ENCODE measurements at places on chromosomes 12 and 14.

DNA sequence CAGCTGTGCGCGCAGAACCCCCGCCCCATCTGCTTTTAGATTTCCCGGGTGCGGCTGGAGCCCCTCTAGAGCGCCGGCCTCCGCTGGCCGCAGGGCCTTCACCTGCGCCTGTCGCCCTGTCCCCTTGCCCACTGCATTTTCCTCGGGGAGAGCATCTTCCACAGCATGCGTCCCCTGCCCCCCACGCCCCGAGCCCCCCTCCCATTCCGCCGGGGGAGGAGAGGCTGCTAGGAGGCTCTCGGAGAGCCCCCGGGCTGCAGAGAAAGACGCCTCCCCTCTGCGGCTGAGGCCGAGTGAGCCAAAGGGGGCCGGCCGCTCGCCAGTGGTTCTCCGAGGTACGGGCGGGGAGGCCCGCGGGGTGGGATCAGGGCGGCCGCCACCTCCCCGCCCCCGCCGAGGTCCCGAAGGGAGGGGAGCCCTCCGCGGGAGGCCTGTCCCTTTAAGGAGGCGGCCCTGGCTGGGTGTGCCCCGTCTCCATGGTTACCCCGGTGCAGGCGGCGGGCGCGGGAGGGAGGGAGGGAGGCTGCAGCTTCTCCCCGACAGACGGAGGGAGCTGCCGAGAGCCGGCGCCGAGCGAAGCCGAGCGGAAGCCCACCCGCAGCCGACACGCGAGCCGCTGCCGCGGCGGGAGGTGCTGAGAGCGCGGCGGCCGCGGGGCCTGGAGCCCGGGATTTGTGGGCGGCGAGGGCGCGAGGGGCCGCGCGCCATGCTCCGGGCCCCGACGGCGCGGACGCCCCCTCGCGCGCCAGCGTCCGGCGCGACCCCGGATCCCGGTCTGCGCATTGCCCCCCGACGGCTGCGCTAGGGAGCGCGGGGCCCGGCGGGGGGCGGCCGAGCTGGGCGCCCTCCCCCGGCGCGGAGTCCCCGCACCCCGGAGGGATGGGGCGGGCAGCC, at the start of gene KCNH3:
Gene KCNH3, plus strand, starts transcription at position 521 of the 894 bp plus-strand sequence. CDS start 387 bp downstream, outside the sequence.
- peak; percentile 80 for DNase-seq

DNA sequence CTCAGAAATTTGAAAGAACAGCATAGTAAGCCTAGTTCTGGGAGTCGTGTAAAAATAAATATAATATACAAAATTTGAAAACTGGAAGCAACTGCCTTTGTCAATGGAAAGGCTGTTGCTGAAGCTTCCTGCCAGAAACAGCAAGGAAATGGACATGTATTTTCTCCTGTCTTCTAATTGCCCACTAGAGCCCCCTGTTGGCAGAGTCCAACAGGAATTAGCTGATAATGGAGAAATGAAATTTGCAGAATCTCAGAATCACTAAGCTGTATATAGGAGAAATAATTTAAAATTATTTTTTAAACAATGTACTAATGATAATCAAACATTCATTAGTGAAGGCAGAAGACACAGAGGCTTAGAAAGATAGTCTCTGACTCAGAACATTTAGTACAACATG, 414.8 kb downstream of the SLC6A15 start:
- no peak for DNase-seq

DNA sequence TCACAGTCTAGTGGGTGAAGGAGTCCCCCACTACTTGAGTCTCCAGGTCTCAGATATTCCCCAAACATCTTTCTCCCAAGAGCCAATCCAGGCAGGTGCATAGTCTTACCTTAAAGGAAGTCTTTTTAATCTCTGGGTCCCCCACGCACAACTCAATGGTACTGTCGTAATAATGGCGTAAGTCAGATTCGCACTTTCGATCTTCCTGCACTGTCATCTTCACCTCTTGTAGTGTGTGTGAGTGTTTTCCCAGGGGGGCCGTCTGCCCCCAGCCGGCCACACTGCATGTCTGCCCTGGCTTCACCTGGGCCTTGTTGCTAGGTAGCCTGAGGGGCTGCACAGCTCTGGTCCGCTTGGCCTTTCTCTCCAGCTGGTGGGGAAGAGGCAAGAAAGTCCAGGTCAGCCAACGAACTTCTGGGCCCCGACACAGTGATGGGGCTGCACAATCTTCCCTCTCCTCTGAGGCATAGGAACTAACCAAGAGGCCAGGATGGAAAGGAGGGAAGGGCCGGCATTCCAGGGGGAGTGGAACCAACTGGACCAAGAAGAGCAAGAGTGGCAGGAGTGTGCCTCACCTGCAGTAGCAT, 2.1 kb downstream of the GZMB start:
- DNase-seq, result no peak

GRCh38 chr12:126772171-126772864, 1494.7 kb upstream of the TMEM132C start:
- DNase-seq, result no peak

GRCh38 chr12:27289414-27289813, 43.2 kb upstream of the BMAL2 start:
- no peak for DNase-seq

DNA sequence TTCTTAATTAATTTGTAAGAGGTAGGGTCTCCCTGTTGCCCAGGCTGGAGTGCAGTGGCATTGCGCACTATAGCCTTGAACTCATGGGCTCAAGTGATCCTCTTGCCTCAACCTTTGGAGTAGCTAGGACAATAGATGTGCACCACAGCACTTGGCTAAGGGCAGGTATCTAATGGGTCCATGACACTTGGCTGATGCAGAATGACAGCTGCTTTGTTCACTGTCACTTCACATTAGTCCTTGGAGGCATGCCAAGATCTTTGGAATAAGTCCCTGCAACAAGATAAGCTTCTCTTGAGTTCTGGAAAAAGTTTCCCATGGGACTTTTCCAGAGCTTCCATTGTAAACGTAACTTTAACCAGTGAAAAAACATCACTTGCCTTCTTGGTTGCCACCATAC, 23.4 kb downstream of the COQ6 start:
- DNase-seq, result no peak

GRCh38 chr12:88266806-88267360, 124.8 kb downstream of the TMTC3 start:
- DNase-seq, result no peak

DNA sequence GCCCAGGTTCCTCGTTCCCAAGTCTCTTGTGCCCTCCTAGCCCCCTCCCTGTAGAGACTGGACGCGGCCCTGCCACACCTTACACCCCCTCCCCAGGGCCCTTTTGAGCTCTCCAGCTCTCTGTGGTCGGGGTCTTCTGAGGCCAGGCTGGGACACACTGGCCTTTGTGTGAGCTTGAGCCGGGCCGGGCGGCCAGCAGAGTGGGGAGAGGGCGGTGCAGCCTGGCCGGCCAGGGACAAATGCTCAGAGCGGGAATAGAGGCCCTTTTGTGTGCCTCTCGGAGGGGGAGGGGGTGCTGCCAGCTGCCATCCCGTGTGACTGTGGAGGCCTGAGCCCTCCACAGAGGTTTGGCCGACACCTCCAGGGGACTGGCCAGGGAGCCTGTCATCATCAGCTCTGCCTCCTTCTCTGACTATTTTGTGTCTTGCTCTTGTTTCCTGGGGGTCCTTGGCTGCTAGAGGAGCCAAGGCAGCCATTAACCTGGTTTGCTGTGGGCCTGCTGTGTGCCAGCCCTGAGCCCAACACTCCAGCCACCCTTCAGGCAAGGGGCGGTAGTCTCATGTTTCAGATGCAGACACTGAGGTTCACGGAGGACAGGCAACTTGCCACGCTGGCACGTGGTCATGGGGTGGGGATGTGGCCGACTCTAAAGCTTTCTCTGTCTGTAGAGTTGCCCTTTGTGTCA, 13.6 kb downstream of the FAM222A start:
- DNase-seq, result no peak
